WTC11 (cell line): ENCODE measurements at places on chromosomes 2 and 18. TPM values are rescaled to one million over a fixed set of nuclear protein-coding genes. Genes with fewer than 3 reads are reported as not detected.

Gene SNTG2
- 20.5 to 30.1 TPM (median 27.8 TPM) in 3 replicates for total RNA-seq

- peaks cover 13% of the 10 kb centered on the region for H3K4me1 ChIP-seq
- H3K36me3 ChIP-seq: no peaks in the 10 kb centered on the region
- no peak overlapping the region for H3K27ac ChIP-seq
- DNase-seq: no peak
Observed at GRCh38 chr18:12993439-12993838, 2.3 kb downstream of the CEP192 start.

GRCh38 chr2:161625996-161626395, 1.8 kb downstream of the SLC4A10 start:
- DNase-seq: peak; percentile 9
- peaks cover 22% of the 10 kb centered on the region for H3K4me1 ChIP-seq
- H3K4me3 ChIP-seq: peak overlapping the region; percentile 79
- peaks cover 24% of the 10 kb centered on the region for H3K27me3 ChIP-seq
- no peak overlapping the region for H3K27ac ChIP-seq

GRCh38 chr2:160752475-160753330, 259.1 kb upstream of the RBMS1 start:
- H3K27me3 ChIP-seq: no peaks in the 10 kb centered on the region
- peaks cover 15% of the 10 kb centered on the region for H3K4me1 ChIP-seq
- H3K36me3 ChIP-seq: peaks cover 11% of the 10 kb centered on the region; the same call in 1 of the 2 replicates
- peak; percentile 21 for DNase-seq

- H3K27me3 ChIP-seq: peaks cover 62% of the 10 kb centered on the region
- no peak overlapping the region for H3K4me3 ChIP-seq
- DNase-seq: no peak
- no peak overlapping the region for H3K27ac ChIP-seq
- H3K4me1 ChIP-seq: peaks cover 26% of the 10 kb centered on the region
Observed at GRCh38 chr2:20452551-20452950, 5.7 kb downstream of the RHOB start.

GRCh38 chr2:43370705-43371104, 144.3 kb upstream of the ZFP36L2 start:
- no peak overlapping the region for H3K27ac ChIP-seq
- H3K4me3 ChIP-seq: no peak overlapping the region
- DNase-seq: no peak
- H3K36me3 ChIP-seq: no peaks in the 10 kb centered on the region
- no peaks in the 10 kb centered on the region for H3K27me3 ChIP-seq
- peaks cover 17% of the 10 kb centered on the region for H3K4me1 ChIP-seq

DNA sequence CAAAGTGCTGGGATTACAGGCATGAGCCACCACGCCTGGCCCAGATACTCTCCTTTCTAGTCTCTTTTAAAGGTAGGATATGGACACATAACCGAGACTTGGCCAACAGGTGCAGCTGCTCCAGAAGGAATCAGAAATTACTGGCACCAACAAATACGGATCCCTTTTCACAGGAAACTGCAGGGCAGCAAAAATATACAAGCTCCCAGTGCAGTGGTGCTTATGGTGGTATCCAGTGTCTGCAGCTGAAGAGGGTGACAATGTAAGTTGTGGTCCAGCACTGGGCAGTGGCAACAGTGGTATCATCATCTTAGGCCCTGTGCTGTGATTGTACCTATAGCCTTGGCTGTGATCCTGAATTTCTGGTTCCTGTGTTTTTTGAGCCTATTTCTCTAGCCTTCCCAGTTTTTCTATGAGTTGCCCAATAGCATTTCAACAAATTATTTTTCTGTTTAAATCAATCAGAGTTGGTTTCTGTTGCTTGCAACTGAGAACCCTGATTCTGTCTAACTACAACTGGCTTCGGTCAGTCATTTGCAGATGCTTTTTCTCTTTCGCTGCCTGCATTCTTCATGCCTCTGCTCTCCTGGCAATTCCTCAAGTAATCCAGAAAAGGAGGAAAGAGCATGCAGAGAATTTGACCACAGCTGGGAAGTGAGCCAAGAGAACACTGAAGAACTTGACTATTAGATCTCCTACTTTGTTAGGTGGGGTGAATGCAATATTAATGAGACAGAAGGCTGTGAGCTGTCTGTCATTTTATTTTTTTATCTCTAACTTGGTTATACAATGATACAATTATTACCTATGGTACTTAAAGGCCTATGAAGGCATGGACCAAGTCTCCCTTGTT, 30.8 kb upstream of the EML4 start:
- peaks cover 7% of the 10 kb centered on the region for H3K27me3 ChIP-seq
- no peak for DNase-seq
- H3K27ac ChIP-seq: peak overlapping the region; percentile 54; the same call in 1 of the 2 replicates
- peaks cover 52% of the 10 kb centered on the region for H3K4me1 ChIP-seq
- H3K36me3 ChIP-seq: no peaks in the 10 kb centered on the region

- H3K4me1 ChIP-seq: peaks cover 12% of the 10 kb centered on the region
- H3K4me3 ChIP-seq: no peak overlapping the region
- H3K27me3 ChIP-seq: peaks cover 29% of the 10 kb centered on the region
- no peak overlapping the region for H3K27ac ChIP-seq
- no peak for DNase-seq
Observed at GRCh38 chr2:195313962-195314361, 343.1 kb upstream of the SLC39A10 start.

Gene NEB
- 1.7 to 2.1 TPM (median 1.9 TPM) in 3 replicates for total RNA-seq

Gene SERPINB2
- total RNA-seq: not detected in 3 replicates

- no peaks in the 10 kb centered on the region; the same call in 1 of the 2 replicates for H3K27me3 ChIP-seq
- peaks cover 6% of the 10 kb centered on the region for H3K4me1 ChIP-seq
- peaks cover 11% of the 10 kb centered on the region for H3K36me3 ChIP-seq
- no peak for DNase-seq
Observed at GRCh38 chr18:34862561-34862960, 152.5 kb downstream of the DTNA start.

GRCh38 chr2:115569547-115569946, 1127.1 kb downstream of the DPP10 start:
- H3K27me3 ChIP-seq: no peaks in the 10 kb centered on the region
- no peak for DNase-seq
- peaks cover 11% of the 10 kb centered on the region for H3K36me3 ChIP-seq

GRCh38 chr2:9282128-9283112, 75.8 kb downstream of the ASAP2 start:
- peak overlapping the region; percentile 72; the same call in 1 of the 2 replicates for H3K27ac ChIP-seq
- no peak overlapping the region for H3K4me3 ChIP-seq
- H3K4me1 ChIP-seq: peaks cover 17% of the 10 kb centered on the region
- DNase-seq: no peak
- H3K36me3 ChIP-seq: no peaks in the 10 kb centered on the region

DNA sequence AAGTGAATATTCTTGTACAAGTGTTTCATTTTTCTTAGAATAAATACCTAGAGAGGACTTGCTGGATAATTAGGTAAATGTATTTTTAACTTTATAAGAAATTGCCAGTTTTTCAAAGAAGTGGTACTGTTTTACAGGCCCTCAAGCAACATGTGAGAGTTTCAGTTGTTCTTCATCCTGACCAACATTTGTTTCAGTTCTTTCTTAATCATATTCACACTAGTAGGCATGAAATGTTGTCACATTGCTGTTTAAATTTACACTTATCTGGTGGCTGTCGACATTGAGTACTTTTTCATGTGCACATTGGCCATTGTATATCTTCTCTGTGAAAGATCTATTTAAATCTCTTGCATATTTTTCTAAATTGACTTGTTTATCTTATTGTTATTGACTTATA, 178.1 kb downstream of the ACOXL start:
- H3K4me3 ChIP-seq: no peak overlapping the region
- no peaks in the 10 kb centered on the region for H3K27me3 ChIP-seq
- no peak overlapping the region for H3K27ac ChIP-seq
- no peaks in the 10 kb centered on the region; the same call in 1 of the 2 replicates for H3K4me1 ChIP-seq
- no peak for DNase-seq

Gene MZT2B
- 183 to 225 TPM (median 220 TPM) in 3 replicates for total RNA-seq

- H3K27me3 ChIP-seq: peaks cover 16% of the 10 kb centered on the region
- no peak overlapping the region for H3K4me3 ChIP-seq
- H3K36me3 ChIP-seq: no peaks in the 10 kb centered on the region
- no peak for DNase-seq
- H3K4me1 ChIP-seq: peaks cover 14% of the 10 kb centered on the region
- no peak overlapping the region for H3K27ac ChIP-seq
Observed at GRCh38 chr18:79511271-79511670, 115.5 kb downstream of the NFATC1 start.
